ENCODE measurements at places on chromosomes 3 and 15.

GRCh38 chr3:113211330-113212149, at the start of gene BOC:
BOC (plus strand) TSS chr3:113211557; CDS start chr3:113249803, 38,246 bp downstream.
- no peak for DNase-seq

GRCh38 chr15:64501396-64501715, 41.0 kb downstream of the ZNF609 start:
- no peak for DNase-seq

GRCh38 chr3:146539315-146539714, 5.1 kb downstream of the PLSCR1 start:
- DNase-seq, result no peak

- no peak for DNase-seq
Observed at GRCh38 chr3:53570709-53571108, 76.3 kb downstream of the CACNA1D start.

- no peak for DNase-seq
Observed at GRCh38 chr3:111700054-111700453, 104.9 kb upstream of the ZBED2 start.

GRCh38 chr15:92601592-92602266, 53.8 kb downstream of the FAM174B start:
- DNase-seq, result no peak

GRCh38 chr3:101319531-101319930, 844 bp downstream of the IMPG2 start:
- no peak for DNase-seq

GRCh38 chr3:27794211-27794610, 72.1 kb upstream of the EOMES start:
- no peak for DNase-seq

DNA sequence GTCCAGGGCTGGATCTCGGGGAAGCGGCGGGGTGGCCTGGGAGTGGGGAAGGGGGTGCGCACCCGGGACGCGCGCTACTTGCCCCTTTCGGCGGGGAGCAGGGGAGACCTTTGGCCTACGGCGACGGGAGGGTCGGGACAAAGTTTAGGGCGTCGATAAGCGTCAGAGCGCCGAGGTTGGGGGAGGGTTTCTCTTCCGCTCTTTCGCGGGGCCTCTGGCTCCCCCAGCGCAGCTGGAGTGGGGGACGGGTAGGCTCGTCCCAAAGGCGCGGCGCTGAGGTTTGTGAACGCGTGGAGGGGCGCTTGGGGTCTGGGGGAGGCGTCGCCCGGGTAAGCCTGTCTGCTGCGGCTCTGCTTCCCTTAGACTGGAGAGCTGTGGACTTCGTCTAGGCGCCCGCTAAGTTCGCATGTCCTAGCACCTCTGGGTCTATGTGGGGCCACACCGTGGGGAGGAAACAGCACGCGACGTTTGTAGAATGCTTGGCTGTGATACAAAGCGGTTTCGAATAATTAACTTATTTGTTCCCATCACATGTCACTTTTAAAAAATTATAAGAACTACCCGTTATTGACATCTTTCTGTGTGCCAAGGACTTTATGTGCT, 527 bp downstream of the B2M start:
- DNase-seq, result peak; percentile 49

DNA sequence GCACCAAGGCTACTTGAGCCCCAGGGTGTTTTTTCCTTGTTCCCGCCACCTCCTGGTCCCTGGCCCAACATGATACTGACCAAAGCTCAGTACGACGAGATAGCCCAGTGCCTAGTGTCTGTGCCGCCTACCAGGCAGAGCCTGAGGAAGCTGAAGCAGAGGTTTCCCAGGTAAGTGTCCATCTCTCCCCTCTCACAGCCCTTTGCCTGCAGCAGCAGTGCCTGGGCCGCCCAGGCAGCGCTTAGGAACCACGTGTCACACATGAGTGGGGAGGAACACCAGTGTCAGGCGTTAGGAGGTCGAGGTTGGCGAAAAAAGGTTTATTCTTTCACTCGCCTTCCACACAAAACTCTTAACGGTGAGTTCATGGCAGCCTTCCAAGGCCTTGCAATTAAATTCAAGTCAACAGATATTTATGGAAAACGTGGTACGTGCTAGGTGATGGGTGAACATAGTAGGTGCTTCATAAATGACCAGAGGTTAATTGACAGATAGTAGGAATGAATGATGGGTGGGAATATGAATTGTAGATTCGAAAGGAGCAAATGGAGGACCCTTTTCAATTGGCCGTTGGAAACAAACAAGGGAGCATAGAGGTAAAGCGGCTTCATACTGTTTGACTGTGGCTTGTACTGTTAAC, 486 bp downstream of the CDIN1 start:
- DNase-seq, result no peak

DNA sequence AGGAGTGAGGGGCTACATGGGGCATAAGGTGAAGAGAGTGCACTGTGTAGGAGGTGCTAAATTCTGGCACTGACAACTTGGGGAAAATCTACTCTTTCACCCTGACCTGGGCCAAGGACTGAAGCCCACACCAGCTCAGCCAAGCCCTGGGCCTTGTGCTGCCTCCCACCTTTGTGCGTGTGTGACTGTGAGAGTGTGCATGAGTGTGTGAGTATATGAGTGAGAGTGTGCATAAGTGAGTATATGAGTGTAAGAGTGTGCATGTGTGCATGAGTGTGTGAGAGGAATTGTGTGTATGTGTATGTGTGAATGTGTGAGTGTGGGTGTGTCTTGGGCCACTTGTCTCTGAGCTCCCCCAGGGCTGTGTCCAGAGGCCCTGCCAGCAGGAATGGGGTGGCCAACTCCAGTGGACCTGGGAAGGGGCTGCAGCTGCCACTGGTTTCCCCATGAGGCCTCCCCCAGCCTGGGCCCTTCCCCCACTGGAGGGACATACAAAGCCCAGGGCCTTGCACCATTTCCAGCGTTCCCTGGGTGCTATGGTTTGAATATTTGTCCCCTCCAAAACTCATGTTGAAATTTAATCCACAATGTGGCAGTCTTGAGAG, 15.2 kb downstream of the C3orf22 start:
- DNase-seq, result peak; percentile 6

DNA sequence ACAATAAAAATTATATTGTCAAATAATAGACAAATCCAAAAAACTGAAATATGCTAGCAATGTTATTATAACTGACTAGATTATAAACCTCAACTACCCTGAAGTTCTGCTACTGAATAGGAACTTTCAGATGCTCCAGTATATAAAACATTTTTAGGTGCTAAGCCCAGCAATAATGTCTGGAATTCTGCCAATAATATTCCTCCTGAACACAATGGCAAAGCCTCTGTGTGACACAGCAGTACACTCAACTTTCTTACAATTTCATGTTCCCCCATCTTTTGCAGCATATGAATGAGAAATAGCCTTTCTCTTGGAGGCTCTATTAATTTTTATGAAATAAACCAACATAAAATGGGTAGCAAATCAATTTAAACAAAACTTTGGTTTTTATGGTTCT, 29.5 kb downstream of the ATOSA start:
- no peak for DNase-seq

- DNase-seq, result no peak
Observed at GRCh38 chr3:112672716-112673541, 32.0 kb upstream of the CCDC80 start.

DNA sequence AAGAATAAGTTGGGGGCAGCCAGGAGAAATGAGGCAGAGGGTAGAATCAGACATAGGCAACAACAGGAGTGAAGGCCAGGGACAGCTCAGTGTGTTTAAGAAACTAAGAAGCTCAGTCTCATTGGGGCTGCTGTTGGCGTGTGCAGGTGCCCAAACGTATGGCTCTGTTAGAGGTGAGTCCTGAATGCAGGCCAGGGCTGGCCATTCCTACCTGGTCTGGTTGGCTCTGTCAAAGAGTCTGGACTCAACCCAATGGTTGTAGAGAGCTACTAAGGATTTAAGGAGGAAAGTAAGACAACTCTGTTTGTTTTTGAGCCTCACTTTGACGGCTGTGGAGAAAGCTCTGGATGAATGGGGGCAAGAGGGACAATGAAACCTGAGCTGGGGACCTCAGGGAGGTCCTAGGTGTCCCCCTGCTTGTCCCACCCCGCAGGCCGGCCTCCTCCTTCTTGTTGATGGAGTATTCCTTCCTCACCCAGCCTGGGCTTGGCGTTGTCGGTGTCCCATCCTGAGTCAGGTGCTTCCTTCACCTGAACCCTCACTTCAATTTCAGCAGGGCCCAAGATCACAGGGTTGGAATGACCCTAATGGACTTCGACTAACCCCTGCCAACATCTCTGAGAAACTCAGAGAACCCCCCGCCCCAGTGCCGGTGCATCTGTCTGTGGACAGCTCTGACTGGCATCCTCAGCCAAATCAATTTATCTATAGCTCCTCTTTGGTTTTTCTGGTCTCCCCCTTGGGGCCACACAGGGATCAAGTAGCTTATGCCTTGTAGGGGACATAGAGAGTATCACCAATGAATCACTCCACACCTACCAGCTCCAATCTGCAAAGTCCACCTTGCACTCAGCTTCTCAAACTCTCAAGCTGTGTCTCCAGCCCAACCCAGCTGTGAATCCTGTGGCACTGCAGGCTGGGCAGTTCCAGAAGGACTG, 8.3 kb downstream of the ITGA11 start:
- DNase-seq, result no peak

DNA sequence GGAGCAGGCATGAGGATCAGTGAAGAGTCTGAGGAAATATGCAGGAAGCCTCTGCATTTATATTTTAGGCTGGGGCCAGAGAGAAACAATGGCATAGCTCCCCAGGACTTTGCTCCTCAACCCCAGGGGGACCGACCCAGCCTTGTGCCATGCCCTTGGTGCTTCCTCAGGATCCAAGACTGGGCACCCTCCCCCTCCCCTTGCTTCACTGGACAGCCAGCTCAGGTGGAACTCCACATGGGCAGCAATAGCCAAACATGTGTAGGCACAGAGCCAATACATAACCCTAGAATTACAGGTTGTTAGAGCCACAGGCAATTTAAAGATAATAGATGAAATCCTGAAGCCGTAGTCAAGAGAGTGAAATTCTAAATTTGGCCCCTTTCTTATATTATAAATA, 73.0 kb upstream of the ETV5 start:
- DNase-seq, result no peak

GRCh38 chr15:92633001-92633400, 22.6 kb downstream of the FAM174B start:
- DNase-seq, result no peak

DNA sequence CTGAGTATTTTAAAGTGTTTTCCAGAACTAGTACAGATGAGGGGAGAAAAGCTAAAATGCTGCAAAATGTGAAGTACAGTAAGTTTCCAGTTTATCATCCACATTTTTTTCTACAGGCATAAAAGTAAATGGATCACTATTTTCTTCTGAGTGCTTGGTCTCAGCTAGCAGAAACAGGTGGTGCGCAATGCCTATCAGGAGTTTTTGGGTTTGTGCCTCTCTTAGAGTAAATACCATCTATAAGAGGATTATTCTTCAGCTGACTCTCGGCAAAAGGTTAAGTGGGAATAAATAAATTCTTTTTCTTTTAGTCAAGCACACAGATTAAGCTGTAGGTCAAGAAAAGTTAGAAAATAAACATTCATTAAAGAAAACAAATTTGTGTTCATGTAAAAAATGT, 1027.7 kb downstream of the PLOD2 start:
- DNase-seq, result no peak

Data from T-helper 17 cell (primary cell).